Esophagus squamous epithelium (tissue), 5 donors: ENCODE measurements at places on chromosomes 12 and 14.

- DNase-seq: no peak
These were observed 556 bp downstream of the TIMM9 start for GRCh38 chr14:58426670-58427280.

GRCh38 chr12:6253278-6253677 is 53.1 kb downstream of the CD9 start:
- DNase-seq: no peak

DNA sequence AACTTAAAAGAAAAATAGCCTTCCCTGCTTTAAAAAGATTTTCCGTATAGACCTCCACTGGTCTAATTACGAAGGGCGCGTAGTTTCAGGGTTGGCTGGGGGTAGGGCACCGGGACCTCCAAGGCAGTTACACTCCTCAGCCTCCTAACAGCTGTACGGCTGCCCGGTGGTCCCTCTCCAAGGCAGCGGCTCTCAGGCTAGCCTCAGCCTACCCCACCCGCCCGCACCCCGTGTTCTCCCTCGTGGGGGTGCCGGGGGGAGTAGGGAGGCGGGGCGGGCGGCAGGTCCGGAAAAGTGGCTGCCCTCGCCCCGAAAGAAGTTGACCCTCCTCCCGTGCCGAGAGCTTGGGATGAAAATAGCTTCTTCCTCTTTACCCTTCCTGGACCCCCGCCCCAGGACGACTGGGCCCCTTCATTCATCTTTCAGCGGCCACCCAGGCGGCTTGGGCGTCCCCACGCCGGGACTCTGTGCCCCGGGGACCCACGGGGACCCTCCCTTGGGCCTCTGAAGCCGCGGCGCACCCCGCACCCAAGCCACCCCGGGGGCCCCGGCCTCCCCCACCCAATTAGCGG is 991 bp upstream of the RCOR1 start:
- DNase-seq: no peak

GRCh38 chr14:56211084-56211483 is 92.9 kb downstream of the PELI2 start:
- no peak for DNase-seq

GRCh38 chr12:128381946-128382345 is 115.0 kb downstream of the TMEM132C start:
- DNase-seq: no peak

- no peak for DNase-seq
These were observed 55.4 kb upstream of the FUT8 start for GRCh38 chr14:65357113-65357512.
